T-cell (primary cell): ENCODE measurements at places on chromosomes 2 and 18. TPM values are rescaled to one million over a fixed set of nuclear protein-coding genes. Genes with fewer than 3 reads are reported as not detected.

DNA sequence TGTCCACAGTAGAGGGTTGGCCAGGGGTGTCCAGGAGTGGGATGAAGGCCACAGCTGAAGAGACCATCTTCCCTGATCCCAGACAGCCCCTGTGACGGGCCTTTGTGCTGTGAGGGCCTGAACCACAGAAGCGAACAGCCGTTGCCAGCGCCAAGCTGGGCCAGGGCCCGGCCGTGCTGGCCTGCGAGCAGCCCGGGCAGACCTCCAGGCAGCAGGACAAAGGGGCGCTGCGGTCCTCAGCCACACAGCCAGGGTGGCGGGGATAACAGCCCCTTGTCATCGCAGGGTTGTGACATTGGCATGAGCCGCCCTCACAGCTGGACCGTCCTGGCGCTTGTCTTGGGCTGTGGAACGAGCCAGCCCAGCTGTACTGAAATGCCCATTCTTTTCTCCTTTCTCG, 161.1 kb downstream of the FAM210A start:
- H3K27me3 ChIP-seq = no peaks in the 10 kb centered on the region
- no peak overlapping the region for H3K4me3 ChIP-seq

The TPO gene
- 0.18 TPM for total RNA-seq

GRCh38 chr2:84891355-84892010, 10.6 kb upstream of the TRABD2A start:
- H3K36me3 ChIP-seq = no peaks in the 10 kb centered on the region
- H3K4me3 ChIP-seq = no peak overlapping the region
- peaks cover 28% of the 10 kb centered on the region for H3K4me1 ChIP-seq
- H3K27me3 ChIP-seq = no peaks in the 10 kb centered on the region

The CDK15 gene
- not detected for total RNA-seq

DNA sequence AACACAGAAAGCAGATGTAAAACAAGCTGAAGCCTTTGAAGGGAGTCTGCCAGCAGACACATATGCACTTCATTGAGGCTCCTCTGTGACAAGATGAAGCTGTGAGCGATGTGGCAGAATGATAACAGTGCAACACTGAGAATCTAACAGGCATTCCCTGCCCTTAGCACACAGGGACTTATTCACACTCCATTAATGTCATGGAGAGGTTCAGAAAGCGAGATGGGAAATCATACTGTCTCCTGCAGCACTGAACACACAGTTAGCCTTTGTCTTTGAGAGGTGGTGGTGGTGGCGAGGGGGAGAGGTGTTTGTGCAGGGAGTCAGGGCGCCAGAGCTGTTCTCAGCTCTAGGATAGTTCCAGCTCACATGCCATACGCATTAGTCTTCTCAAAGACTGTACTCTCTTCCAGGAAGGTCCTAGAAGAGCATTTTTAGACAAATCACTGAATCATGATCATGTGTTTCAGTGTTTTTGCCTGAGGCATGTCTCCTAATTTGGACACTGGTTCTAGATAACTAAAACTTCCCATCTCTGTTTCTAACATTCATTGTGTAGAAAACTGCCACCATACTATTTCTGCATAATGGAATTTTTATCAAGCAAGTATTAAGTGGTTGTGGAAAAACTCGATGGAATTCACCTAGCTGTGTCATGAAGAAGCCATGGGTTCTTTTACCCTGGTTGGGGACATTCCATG, 93.5 kb upstream of the ITGB6 start:
- no peak overlapping the region for H3K27ac ChIP-seq
- no peak overlapping the region for H3K4me3 ChIP-seq
- H3K4me1 ChIP-seq = peaks cover 9% of the 10 kb centered on the region
- H3K27me3 ChIP-seq = no peaks in the 10 kb centered on the region

The FAM210A gene
- total RNA-seq = 9.6 TPM

GRCh38 chr2:197707316-197708213, 2.4 kb downstream of the MARS2 start:
- no peaks in the 10 kb centered on the region for H3K27me3 ChIP-seq
- H3K27ac ChIP-seq = no peak overlapping the region
- DNase-seq = no peak
- H3K36me3 ChIP-seq = no peaks in the 10 kb centered on the region
- peaks cover 41% of the 10 kb centered on the region for H3K4me1 ChIP-seq

DNA sequence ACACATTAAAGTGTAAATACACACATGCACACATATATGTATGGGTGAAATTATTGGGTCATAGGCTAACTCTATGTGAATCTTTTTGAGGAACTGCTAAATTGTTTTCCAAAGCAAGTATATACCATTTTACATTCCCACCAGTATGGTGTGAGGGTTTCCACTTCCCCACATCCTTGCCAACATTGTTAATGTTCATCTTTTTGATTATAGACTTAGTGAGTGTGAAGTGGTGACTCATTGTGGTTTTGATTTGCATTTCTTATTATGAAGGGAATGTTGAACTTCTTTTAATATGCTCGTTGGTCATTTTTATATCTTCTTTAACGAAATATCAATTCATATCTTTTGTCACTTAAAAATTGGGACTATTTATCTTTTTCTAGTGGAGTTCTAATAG, 181.8 kb upstream of the GCFC2 start:
- no peak for DNase-seq
- H3K4me1 ChIP-seq = no peaks in the 10 kb centered on the region
- no peaks in the 10 kb centered on the region for H3K27me3 ChIP-seq
- no peak overlapping the region for H3K4me3 ChIP-seq
- H3K27ac ChIP-seq = no peak overlapping the region
